ENCODE measurements at places on chromosomes 1 and 21. TPM values are rescaled to one million over a fixed set of nuclear protein-coding genes. Genes with fewer than 3 reads are reported as not detected.

Gene SDCCAG8
- 19.8 TPM for total RNA-seq

Gene SDF4
- 106 TPM for total RNA-seq

- no peak for DNase-seq
Observed at GRCh38 chr1:77040826-77041225, 173.5 kb downstream of the ST6GALNAC5 start.

DNA sequence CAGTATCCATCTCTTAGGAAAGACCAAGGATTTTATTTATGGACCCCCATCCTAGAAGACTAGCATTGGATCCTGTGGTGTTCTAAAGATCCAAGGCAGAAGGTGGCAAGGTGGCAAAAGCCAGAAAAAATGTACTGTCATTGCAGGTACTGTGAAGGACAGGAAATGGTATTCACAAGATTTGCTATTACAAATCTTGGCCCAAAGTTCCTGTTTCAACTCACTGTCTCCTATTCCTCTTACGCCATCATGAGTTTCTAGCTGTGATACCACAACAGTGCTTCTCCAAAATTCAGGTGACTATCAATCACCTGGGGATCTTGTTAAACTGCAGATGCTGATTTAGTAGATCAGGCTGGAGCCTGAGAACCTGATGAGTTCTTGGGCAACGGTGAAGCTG, 21.4 kb downstream of the ACP6 start:
- no peak for DNase-seq

DNA sequence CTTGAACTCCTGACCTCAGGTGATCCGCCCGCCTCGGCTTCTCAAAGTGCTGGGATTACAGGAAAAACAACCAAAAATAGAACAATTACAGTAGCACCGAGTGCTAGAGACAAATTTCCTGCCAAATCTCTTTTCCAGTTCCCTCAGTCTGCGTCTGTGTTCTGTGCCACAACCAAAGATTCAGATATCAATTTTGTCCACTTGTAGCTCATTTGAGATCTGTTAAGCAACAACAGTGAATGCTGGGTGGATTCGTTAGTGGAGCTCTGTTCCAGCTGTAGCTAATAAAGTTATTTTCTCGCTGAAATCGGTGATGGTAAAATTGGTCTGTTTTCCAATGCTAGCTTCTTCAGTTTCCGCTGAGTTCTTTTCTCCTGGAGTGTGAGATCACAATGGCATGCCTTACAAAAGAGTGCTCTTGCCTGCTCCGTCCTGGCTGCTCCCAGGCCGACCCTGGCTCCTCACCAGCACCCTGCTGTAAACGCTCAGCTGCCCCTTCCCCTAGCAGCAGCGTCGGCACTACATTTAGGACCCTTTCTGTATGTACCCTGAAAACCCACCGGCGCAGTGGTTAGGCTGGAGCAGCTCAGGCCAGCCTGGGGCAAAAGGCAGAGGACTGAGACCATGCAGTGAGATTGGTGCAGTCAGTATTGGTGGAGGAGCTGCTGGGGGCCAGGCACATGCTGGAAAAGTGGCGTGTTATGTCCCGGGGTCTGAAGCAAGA, 395.4 kb downstream of the KIF26B start:
- peak; percentile 29 for DNase-seq

DNA sequence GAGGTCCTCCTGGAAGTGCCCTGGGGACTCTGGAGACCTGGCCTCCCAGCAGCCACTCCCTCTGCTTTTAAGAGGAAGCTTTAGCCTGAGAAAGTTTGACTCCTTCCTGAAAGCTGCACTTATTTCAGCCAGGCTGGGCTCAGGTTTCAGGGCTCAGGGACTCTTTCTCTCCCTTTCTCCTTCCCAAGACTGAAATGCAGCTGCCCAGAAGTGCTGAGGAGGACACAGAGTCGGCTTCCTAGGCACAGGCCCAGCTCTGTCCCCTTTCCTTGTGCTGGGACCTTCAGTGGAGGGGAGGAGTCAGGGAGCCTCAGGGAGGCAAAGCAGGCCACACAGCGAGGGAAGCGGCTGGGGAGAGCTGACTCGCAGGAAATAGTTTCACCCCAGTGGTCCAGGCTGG, 137.3 kb downstream of the NAV1 start:
- DNase-seq: peak; percentile 81

All from endodermal cell (in vitro differentiated cells).